ENCODE measurements at places on chromosomes 1 and 21.

GRCh38 chr1:216422821-216423520 is at the start of gene USH2A:
TSS of gene USH2A (minus strand) at chr1:216423448. CDS start at chr1:216422336, 1,112 bp downstream.
- no peak for DNase-seq

DNA sequence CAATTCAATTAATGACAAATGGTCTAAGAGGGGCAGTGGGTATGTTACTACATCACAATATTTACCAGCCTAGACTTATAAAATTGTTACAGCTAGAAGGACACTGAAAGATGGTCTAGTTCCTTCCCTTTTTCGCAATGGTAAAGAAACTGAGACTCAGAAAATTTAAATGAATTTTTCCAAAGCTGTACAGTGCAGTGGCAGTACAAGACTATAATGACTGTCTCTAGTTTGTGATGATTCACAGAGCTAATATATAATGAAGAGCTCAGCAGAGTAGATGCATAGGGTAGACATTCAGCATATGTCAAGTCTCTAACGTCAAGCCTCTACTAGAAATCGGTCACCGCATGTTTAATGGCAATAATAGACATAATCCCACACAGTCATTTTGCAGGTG is 4.6 kb downstream of the PLPP3 start:
- DNase-seq = no peak

DNA sequence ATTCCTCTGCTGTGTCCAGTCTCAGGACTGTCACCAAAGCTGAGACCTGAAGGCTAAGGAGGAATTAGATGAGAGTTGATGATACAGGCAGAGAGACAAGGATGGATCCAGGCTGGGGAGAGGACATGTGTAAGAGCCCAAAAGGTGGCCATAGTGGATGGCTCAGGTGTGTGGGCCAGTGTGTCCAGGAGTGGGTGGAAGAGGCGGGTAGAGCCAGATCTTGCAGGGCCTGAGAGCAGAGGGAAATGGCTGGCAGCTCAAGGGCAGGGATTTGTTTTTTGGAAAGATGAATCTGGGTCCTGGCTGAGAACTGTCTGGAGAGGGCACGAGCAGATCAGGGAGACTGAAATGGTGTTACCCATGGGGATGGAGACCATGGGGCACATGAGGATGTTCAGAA is 38.1 kb downstream of the AZIN2 start:
- DNase-seq = no peak

GRCh38 chr1:199691540-199691939 is 336.0 kb upstream of the NR5A2 start:
- DNase-seq = no peak

- no peak for DNase-seq
These were observed 29.8 kb downstream of the SHISAL2A start for GRCh38 chr1:52662645-52663313.

DNA sequence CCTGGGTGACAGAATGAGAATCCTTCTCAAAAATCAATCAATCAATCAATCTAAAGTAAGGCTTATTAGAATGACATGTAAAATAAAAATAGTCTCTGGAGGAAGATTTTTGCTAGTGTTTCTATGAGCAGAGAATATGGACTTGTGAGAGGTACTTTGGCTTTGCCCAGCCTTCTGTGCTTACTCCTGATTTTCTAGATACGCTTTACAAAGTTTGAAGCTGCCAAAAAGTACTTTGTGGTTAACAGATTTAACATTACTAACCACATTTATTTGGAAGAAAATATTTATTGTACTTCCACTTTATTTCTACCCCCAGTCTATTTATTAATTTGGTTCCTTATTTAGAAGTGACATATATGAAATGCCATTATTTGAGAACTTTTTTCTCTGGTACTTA is 41.0 kb downstream of the CEP350 start:
- DNase-seq = no peak

DNA sequence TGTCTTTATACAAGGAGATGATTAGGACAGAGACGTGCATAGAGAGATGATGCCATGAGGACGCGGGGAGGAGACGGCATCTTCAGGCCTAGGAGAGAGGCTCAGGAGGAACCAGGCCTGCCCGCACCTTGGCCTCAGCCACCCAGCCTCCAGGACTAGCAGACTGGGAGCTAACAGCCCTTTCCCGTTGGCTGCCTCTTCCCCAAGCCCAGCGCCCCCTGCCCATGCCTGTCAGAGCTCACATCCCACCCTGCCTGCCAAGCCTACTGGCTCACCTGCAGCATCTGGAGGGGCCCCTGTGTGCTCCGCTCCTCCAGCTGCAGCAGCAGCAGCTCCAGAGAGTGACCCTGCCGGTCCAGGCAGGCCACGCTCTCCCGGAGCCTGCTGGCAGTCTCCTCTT is 4.0 kb upstream of the TRIM11 start:
- DNase-seq = no peak

DNA sequence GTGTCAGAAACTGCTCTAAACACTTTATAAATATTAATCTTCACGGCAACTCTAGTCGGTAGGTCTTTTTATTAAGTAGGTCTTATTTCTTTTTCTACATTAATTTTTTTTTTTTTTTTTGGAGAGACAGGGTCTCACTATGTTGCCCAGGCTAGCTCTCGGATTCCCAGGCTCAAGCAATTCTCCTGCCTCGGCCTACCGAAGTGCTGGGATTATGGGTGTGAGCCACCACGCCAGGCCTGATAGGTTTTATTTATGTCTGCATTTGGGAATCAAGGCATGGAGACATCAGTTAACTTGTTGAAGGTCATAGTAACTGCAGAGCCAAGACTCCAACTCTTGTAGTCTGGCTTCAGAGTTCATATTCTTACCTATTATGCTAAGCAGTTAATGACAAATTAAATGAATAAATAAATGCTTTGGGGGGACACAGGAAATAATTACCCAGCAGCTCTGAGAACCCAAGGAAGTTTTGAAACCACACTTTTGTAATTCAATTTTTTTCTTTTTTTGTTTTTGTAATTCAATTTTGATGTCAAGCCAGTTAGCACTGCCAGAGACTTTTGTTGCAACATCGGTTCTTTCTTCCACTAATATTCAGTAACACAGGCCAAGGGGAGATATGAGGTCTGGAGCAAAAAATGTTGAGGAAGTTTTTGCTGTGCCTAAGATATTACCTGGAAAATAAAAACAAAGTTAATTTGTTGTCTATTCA is 9.4 kb upstream of the UAP1 start:
- DNase-seq = no peak

- no peak for DNase-seq
These were observed 6.5 kb downstream of the NR0B2 start for GRCh38 chr1:26907071-26907917.

DNA sequence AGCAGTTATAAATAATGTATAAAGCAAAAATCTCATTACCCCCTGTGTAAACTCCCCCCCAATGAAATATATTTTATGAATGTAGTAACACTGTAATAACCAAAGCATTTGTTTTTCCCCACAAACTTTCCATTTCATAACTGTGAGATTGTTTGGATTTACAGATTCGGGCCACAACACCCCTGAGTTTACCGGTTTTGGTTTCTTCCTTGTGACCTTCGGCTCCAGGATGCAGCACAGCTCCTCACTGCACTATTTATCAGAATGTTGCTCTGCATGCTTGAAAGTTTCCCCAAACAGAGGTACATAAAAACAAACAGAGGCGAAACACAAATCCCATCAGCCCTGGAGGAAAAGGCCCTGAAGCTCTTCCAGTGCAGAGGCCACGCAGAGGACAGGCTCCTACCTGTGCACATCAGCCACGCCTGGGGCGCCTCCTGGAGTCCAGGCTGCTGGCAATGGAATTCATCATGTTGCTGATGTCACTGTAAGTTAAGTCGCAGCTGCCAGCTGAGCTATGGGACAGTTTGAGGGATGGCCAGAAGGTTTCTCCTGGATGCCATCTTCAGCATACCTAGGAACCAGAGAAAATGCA is 122.0 kb downstream of the LMO4 start:
- DNase-seq = no peak

DNA sequence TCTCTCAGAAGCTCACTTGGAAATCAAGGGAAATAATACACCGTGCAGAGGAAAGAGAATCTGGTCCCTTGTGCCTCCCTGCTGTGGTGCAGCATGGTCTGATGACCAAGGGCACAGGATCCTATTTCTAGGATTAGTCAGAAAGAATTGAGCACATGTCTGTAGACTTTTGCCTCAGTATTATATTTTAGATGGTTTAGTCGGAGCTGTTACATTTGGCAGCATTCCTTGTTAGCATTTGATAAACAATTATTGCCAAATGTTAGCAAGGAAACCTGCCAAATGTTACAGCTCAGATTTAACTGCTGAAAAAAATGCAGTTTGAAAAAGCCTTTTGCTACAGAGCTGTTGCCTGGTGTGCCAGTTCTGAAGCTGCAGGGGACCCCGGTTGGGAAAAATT is 183.5 kb upstream of the DPYD start:
- no peak for DNase-seq

DNA sequence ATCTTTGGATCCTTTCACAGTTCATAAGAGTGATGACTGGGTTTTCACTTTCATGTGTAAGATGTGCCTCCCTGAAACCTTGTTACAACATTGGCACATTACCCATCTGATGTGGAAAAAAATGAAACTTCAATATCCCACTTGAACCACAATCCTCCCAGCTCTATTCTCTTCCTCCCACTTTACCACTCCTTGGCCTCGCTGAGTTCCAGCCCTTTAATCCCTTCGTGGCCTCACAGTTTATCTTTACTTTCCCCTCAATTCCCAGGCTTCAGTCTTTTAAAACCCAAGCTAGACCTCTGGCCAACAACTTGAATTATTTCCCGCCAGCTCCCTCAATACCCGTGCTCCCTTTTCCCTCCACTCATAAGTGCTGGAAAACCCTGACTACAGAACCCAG is 25.0 kb upstream of the CTTNBP2NL start:
- no peak for DNase-seq

- no peak for DNase-seq
These were observed 19.0 kb upstream of the DNASE2B start for GRCh38 chr1:84379138-84379916.

Measured in hippocampal formation (tissue), 2 donors.